GM23248 (cell line): ENCODE measurements at places on chromosomes 7 and 10.

DNA sequence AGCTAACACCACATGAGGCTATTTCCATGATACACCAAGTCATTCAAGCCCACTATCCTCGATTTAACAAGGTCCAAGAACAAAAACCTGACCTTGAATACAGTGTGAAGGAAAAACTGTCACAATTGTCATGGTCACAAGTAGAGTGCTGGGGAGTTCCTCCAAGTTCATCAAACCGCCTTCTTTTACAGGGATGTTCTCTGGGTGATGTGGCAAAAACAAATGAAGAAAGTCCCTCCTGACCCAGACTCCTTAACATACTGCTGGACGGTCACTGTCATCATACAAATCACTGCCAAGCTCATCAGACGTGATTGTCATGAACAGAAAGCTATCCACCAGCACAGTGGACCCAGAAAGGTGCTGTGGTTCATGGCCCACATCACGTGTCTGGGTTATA, 28.9 kb downstream of the HIPK2 start:
- DNase-seq = no peak

DNA sequence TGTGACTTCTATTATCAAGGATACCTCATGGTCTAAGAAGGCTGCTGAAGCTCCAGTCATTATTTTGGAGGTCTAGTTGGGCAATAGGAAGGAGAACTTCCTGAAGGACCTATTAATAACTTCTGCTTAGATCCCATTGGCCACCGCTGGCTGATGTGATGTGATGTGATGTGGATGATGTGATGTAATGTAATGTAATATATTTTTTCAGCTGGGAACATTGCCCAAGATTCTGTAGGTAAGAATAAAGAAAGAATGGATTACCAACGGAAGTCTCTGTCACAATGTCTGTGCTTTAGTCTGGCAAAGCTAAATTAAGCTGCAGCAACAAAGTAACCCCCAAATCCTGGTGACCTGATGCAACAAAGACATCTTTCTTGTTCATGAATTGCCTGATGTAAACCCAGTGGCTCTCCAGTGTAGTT, 233.7 kb downstream of the PTEN start:
- DNase-seq = no peak

GRCh38 chr10:19848226-19848985, 32.2 kb downstream of the PLXDC2 start:
- no peak for DNase-seq

DNA sequence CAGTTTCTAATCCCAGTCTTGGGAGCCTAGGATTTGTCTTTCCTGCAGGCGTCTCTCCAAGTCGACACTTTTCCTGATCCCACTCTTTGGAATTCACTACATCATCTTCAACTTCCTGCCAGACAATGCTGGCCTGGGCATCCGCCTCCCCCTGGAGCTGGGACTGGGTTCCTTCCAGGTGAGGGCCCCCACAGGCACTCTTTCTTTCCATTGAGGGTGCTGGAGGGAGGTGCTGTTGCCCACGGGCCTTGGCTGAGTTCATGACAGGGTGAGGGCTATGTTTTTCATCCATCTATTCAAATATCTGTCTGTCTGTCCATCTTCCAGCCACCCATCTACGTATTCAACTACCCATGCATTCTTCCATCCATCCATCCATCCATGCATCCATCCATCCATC, 12.6 kb downstream of the GHRHR start:
- DNase-seq = no peak

GRCh38 chr7:44735403-44736165, 13.1 kb upstream of the ZMIZ2 start:
- DNase-seq = peak; percentile 96

- peak; percentile 70 for DNase-seq
Measured at GRCh38 chr7:39880556-39880955, 69.5 kb upstream of the CDK13 start.

- DNase-seq = no peak
Measured at GRCh38 chr10:42937649-42938180, 139.2 kb upstream of the RET start.

DNA sequence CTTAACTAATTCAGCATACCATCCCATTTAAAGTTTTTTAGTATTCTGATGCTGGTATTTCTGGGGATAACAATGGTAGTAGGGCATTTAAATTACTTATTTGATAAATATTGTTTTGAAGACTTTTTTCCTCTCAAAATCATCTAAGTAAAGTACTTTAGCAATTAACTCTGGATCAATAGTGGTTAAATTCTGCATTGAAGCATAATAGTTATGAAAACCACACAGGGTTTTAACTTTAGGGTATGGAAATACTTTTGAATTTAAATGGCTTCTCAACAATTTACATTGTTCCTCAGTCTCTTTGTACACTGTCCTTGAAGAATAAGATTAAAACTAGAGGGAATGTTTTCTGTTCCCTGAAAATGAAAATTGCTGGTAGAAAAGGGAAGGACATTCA, 202.6 kb upstream of the STEAP4 start:
- DNase-seq = no peak

DNA sequence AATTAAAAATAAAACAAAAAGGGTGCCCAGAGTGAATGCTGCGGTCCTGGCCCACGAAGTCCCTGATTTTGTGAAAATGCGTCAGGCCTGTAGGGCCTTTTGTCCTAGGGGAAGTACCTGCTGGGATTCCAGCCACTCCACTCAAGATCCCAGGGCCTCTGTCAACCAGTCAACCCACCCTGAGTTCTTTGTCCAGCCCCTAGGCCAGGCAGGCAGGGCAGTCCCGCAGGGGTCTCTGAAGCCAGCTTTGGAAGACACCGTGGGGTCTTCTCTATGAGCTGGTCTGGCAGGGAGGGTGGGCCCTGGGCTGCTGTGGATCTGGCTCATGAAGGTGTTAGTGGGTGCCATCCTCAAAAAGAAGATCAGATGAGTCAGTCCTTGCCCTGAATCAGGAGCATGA, 452.5 kb upstream of the MKI67 start:
- DNase-seq = no peak

- DNase-seq = no peak
Measured at GRCh38 chr7:69935107-69935506, 336.8 kb downstream of the AUTS2 start.

DNA sequence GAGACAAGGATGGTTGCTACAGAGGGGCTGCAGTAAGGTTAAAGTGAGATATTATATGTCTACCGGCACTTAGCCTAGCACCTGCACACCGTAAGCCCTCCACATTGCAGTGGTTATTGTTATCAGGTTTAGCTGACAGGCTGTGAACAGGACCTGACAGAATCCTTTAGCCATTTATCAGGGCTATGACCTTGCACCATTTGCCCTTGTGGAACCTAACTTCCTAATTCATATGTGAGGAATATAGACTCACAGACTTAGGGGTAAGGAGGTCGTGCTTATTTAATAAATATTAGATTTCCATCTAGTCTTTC, 10.1 kb downstream of the NCOA4 start:
- DNase-seq = no peak

GRCh38 chr10:104077663-104078151, 8.0 kb downstream of the COL17A1 start:
- no peak for DNase-seq
